ENCODE measurements at places on chromosomes 6 and 20. TPM values are rescaled to one million over a fixed set of nuclear protein-coding genes. Genes with fewer than 3 reads are reported as not detected.

CRISP1 gene
- total RNA-seq = not detected

C2 gene
- 27.2 TPM for total RNA-seq

DDX27 gene
- total RNA-seq = 35.7 TPM

IL22RA2 gene
- not detected for total RNA-seq

ISM1 gene
- 0.26 TPM for total RNA-seq

RAD21L1 gene
- not detected for total RNA-seq
